ENCODE measurements at places on chromosomes 1 and 21.
A peak's percentile ranks its signal among the peaks of the same experiment; 100 is the strongest.

GRCh38 chr1:1021010-1021919 is 1.3 kb downstream of the AGRN start:
- DNase-seq, result no peak

GRCh38 chr1:172118618-172119017 is 277.3 kb downstream of the DNM3 start:
- DNase-seq, result no peak

- DNase-seq, result no peak
These were observed 15.8 kb downstream of the GPSM2 start for GRCh38 chr1:108892356-108893140.

- no peak for DNase-seq
These were observed 50.1 kb downstream of the FOXD2 start for GRCh38 chr1:47487850-47488450.

DNA sequence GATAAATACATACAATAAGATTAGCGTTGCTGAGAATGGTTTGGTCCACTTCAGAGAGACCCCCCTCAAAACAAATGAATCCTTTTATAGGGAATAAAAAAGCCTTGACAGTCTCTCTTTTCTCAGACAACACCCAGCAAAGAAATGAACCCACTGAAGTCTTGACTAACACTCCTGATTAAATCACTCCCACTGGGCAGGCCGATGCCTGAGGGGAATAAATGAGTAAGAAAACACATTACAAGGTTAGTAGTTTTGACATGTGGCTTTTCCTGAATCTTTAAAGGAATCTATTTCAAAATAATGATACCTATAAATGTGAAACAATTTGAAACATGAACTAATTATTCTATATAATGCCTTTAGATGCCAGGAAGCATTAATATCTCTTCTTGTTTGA is 146.9 kb upstream of the POGK start:
- DNase-seq, result no peak

- DNase-seq, result no peak
These were observed 19.0 kb downstream of the BACE2 start for GRCh38 chr21:41186755-41187536.

GRCh38 chr1:112866151-112866550 is 89.8 kb downstream of the SLC16A1 start:
- DNase-seq, result no peak

DNA sequence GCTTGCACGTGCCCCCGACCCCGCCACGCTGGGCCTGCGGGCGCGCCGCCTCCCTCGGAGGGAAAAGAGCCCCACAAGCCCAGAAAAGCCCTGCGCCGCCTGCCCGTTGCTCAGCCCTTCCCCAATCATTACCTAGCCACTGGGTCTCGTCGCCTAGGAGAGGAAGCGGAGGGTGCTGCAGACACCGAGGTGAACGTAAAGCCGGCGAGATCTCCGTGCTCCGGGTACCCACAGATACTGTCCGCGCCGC is at the start of gene ENO1:
TSS of gene ENO1 (minus strand) at position 239 of the 250 bp plus-strand sequence. CDS start 3,778 bp downstream, outside the sequence.
- DNase-seq, result no peak

GRCh38 chr1:151990058-151990855 is 3.4 kb downstream of the S100A10 start:
- no peak for DNase-seq

DNA sequence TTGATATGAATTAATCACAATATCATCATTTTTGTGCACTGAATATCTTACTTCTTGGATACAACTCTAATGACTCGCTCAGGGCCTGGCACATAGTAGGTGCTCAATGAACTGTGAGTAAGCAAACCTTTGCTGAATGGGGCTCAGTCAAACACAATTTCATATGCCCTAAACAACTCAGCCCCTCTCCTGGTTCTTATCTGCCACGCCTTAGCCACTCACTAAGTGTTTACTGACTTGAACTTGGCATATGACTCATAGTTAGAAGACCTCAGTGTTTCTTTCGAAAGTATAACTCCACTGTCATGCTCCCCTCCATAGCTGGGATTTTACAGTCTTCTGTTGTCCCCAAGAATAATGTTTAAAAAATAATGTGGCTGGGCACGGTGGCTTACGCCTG is 4.8 kb upstream of the IFNLR1 start:
- peak; percentile 70 for DNase-seq

GRCh38 chr1:247243524-247244137 is 12.2 kb upstream of the VN1R5 start:
- no peak for DNase-seq

GRCh38 chr1:204301171-204301957 is 58.4 kb downstream of the PLEKHA6 start:
- no peak for DNase-seq

DNA sequence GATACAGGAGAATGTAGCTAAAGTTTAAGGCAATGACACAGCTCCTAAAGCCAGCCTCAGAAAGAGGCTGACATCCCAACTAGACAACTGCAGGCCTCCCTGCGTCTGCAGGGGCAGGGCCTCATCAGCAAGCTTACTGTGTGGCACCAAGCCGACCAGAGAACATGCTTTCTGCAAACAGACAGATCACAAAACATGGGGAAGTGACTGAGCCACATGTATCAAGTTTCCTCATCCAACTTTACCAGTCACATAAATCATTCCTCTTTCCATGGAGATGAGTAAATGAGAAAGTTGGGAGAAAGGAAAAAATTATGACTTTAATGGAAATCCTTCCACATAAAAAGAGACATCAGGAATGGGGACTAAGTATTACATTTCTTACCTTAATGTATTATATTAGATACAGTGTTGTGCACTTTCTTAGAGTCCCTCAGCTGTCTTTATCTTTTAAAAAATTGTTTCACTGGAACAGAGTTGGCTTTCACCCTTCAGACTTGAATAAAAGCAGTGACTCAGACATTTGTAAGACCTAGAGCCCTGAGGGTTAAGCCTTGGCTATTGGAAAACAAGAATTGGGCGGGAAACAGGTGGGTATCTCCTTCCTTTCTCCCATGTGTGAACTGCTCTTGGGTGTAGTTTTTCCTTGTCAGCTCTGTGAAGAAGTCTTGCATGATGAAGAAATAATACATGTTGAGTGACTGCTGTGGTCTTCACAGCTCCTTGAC is 305.7 kb upstream of the SNX7 start:
- no peak for DNase-seq

- no peak for DNase-seq
These were observed 1.9 kb downstream of the FAM110D start for GRCh38 chr1:26160527-26161414.

- no peak for DNase-seq
These were observed 52.5 kb upstream of the DMRTB1 start for GRCh38 chr1:53406551-53407235.

- DNase-seq, result peak; percentile 28
These were observed 40.8 kb upstream of the KCTD3 start for GRCh38 chr1:215526147-215526845.

GRCh38 chr1:167548059-167548932 is 5.3 kb downstream of the CREG1 start:
- no peak for DNase-seq

DNA sequence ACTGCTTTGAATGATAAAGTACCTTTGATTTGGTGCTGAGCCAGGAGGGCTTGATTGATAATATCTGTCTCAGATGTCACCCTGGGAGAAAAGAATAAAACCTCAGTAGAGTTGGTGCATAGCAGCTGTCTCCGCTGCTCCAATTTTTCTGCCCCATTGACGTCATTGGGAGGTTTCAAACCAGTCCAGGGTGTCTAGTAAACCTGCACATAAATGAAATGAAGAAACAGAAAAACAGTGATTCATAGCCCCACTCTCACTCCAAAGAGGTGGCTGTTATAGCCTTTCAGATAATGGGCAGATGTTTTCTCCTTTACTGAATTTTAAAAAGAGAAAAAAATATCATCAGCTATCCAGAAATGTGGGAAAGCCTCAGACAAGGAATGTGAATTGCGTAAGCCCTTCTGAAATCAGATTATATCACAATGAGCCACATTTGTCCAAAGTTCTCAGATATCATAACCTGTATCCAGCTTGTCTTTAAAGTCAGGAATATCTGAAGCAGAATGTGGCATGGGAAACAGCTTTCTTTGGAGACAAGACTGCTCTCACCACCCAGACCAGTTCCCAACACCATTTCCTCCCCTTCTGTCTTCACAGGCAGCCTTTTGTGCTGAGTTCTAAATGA is 351.3 kb upstream of the SGIP1 start:
- DNase-seq, result no peak

- no peak for DNase-seq
These were observed 23.8 kb upstream of the SLC22A15 start for GRCh38 chr1:115952547-115952946.

DNA sequence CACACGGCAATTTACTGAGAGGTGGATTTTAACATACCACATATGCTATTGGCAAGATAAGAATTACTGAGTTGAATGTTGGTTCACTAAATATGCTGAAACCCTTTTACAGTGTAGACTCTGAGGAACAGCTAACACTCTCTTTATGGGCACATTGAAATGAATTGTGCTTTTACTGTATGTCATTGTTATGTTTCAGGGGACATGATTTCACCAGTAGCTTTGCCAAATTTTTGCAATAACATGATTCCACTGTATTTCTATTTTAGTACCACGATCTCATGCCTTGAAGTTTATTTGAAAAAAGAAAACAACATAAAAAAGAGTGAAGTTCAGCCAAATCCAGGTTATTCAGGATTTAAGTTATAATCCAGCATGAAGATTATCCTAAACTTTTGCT is 188.5 kb downstream of the HLX start:
- DNase-seq, result no peak

GRCh38 chr1:84403347-84403746 is 5.1 kb downstream of the DNASE2B start:
- DNase-seq, result no peak

DNA sequence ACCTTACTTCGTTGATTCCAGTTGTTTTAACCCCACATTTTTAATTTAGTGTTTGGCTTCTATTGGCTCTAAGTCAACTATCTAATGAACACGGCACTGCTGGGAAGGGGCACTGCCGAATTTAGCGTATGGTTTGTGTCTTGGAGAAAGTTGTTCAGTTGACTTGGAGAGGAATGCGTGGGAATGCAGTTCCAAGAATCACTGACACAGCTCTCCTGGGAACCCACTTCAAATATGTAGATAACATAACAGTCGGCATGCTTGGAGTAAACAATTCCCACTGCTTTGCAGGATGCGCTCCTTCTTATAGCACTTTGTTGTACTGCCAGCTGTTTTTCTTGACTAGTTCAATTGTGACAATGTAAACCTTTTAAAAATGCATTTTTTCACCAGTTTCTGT is 104.3 kb downstream of the RYR2 start:
- DNase-seq, result no peak

DNA sequence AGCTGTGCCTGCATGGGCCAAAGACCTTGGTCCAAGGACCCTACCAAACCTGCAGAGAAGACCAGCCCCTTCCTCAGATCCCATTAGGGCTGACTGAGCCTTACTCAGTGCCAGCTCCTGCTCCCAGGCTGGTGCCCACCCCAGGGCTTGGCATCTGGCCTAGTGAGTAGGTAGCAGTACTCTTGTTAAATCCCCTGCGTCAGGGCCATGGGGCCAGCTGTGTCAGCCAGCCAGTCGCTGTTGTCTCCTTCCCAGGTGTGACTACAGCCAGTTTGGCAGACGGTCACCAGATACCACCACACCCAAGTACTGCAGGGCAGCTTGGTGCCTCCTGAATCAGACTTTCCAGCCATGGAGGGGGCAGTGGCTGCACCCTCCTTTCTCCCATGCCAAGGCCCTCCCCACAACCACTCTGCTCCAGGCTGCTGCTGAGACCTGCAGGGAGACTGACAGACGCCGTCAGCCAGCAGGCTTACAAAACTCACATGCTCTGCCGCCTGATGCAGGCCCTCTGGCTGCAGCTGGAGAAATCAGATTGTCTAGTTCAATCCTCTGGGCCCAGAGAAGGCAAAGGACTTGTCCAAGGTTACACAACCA is 3.0 kb downstream of the TENT5B start:
- no peak for DNase-seq

- DNase-seq, result no peak
These were observed 3.4 kb downstream of the SELENON start for GRCh38 chr1:25803368-25803767.

GRCh38 chr1:39398278-39399021 is 93.0 kb upstream of the BMP8A start:
- DNase-seq, result no peak

DNA sequence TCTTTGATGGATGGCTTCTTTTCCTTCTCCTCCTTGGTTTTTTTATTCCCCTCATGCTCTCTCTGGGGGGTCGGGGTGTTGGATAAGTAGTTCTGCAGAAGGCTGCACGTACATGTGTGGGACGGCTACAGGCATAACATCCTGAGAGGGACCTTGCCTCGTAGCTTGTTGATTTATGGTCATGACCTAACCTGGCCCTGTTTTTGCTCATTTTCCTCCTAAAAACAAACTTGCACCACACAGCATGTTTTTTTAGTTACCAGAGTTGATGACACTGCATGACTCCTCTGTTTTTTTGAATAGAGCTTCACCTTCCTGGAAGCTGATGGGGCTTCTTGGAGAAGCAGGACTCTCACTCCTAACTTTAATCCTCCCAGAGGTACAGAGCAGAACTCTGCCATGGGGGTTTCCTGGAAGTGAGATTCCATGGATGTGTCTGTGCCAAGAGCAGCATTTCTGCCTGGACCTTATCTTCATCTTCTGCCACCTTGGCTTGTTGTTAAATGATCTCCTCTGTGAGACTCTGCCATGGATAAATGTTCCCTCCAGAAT is 114.7 kb downstream of the PAPPA2 start:
- no peak for DNase-seq

DNA sequence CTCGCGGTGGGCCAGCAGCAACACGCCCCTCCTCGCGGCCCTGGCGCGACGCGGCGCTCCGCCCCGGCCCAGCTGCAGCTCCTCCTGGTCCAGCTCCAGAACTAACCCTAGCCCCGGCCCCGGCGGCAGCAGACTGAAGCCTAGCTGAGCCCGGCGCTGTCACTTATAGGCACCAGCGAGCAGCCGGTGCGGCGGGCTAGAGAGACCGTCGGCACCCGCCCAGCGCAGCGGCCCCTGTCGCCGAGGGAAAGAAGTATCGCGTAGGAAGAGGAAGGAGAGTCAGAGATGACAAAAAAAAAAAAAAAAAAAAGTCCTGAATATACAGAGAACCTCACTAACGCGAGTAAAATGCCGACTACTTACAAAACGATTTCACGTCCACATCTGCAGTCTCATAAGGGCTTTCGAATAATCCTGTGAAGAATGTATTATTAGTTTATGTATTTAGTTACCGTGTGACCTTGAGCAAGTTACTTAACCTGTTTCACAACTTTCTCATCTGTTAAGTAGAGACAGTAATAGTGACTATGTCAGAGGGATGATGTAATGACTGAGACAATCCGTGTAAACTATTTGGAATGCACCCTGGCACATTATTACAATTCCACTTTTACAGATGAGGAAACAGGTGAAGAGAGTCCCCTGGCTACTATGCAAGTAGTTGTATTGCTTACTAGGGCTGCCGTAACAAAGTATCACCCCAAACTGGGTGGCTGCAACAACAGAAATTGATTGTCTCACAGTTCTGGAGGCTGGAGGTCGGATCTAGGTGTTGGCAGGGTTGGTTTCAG is at the start of gene SLC9A1:
TSS of gene SLC9A1 (minus strand) at position 135 of the 791 bp plus-strand sequence. CDS start 791 bp downstream, outside the sequence.
- peak; percentile 92 for DNase-seq

DNA sequence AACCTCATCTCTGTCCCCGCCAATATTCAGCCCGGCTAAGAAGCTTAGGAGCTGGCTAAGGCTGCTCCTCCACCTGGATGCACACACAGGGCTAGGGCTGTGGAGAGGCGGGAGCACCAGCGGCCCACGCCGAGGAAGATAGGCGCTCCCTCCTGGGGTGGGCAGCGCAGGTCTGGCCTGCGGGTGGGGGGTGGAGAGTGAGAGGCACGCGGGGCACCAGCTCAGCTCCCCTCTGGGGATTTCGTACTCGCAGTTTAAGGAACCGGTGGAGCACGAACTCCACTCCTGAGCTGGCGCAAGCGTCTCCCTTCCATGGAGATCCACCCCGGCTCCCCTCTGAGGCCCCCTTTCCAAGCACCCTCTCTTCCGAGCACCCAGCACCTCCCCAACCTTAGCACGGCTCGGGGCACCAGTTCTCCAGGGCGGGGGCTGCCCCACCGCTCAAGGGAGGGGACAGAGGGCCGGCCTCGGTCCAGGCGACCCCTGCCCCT is 433 bp upstream of the KAZN start:
- no peak for DNase-seq

All from GM10248 (cell line).